ENCODE measurements at places on chromosomes 5 and 9.

GRCh38 chr5:173535976-173536639 is 80.3 kb downstream of the BOD1 start:
- DNase-seq, result no peak

GRCh38 chr9:6412487-6413364 is at the start of gene UHRF2:
UHRF2 (plus strand) TSS chr9:6413199; CDS start chr9:6413491, 292 bp downstream.
- DNase-seq, result peak; percentile 90

- DNase-seq, result no peak
Observed at GRCh38 chr5:74822288-74822687, 43.9 kb downstream of the FAM169A start.

DNA sequence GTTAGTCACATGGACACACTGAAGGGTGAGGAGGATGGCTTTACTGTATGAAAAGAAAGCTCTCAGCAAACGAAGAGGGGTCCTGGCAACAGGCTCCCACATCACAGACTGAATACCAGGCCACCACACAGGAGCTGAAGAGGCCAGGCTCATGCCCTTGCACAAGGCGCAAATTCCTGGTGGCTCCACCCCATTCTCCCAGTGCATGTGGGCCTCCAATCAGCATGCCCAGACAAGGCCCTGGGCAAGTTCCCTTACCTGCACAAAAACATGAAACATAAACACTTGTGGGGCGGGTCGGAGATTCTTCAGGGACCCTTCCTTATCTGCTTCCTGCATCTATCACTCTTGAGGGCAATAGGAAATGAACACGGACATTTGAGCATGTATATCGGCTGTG is 935.8 kb upstream of the EDIL3 start:
- DNase-seq, result no peak

- DNase-seq, result no peak
Observed at GRCh38 chr5:7852542-7852941, 1.6 kb upstream of the CFAP90 start.

DNA sequence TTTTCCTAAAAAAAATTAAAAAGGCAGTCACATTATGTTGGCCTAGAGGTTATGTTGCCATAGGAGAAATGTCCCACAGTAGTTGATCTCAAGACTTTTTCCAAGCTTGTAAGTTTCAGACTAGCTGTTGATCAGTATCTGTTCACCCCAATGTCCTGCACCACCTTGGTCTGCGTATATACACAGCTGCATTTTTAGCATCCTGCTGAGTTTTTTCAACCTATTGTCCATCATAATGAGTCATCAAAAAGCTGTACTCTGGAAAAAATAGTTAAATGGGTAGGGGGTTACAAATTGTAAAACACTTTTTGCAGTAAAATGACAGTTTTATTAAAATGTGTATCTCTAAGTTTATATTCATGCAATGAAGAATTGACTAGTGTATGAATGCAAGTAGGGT is 53.2 kb upstream of the TMEM171 start:
- DNase-seq, result no peak

DNA sequence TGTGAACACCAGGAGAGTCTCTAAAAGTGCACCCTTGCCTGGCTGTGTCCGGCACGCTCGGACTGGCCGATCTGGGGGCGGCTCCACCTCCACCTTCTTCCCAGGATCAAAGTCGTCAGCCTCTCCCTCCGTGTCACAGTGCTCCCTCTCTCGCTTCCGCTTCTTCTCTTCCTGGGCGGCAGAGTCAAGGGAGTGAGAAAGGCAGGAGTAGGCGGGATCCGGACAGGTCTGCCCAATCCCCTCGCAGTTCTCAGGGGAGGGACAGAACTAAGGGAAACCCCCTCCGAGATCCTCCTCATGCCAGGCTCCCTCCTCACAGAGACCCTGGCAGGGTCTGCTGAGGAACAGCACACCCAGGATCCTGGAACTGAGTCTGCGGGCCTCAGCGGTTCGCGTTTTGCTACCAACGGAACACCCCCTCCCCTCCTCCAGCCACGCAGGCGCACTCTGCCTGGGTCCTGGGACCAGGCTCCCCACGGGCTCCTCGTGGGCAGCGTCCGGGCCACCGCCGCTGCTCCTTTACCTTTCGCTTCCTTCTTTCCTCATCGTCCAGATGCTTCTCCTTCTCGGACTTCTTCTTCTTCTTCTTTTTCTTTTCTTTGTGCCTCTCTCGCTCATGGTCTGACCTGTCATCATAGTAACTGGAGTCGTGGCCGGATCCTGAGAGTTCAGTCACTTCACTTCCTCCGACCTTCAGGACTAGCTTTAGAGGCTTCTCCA is 1.3 kb downstream of the BRD9 start:
- DNase-seq, result no peak

DNA sequence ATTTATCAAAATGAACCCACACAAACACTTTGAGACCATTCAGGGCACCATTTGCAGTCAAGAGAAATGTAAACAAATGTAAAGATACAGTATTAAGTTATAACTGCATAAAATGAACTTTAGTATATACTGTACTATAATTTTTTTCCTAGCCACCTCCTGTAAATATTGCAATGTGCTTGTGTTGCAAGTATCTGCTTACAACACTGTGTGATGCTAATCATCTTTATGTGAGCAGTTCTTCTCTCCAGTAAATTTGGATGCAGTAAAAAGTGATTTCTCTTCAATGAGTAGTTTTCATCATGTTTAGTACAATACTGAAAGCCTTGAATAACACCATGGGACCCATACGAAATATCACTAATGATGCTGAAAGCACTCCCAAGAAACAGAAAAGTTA is 9.4 kb downstream of the G3BP1 start:
- no peak for DNase-seq

DNA sequence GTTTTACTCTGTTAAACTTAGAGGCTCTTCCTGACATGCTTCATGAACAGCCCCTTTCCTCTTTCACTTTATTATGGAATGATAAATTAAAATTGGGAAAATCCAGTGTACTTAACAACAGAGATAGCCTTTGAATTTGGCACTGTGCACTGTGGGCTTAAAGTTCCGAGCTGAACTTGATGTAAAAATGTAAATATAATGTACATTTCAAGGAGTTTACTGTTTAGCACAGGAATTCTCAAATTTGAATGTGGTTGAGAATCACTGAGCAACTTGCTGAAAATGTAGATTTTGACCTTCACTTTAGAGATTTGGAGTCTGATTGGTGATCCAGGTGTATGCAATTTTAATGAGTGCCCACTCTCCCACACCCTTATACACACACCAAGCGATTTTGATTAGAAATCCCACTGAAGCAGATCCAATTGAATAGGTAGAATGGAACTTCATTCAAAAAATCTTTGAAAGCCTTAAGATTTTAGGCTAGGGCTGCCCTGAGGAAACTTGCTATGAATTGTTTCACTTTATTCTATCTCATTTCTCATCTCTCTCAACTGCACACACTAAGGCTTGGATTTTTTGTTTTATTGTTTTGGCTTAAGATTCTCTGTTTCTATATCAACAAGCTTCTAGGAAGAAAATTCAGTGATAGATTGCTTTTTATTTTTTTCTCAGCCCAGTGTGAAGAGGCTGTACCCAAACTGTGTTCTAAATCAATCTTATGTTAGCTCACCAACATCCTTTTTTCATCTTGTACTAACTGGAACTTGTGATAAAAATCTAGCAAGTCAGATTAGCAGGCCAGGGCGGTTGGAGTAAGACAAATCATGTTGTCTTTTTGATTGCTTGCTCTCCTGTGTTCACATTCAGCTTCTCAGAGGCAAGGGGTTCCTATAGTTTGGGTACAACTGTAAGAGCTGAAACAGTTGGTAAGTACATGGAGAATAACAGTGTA is 22.9 kb downstream of the NUDT12 start:
- no peak for DNase-seq

DNA sequence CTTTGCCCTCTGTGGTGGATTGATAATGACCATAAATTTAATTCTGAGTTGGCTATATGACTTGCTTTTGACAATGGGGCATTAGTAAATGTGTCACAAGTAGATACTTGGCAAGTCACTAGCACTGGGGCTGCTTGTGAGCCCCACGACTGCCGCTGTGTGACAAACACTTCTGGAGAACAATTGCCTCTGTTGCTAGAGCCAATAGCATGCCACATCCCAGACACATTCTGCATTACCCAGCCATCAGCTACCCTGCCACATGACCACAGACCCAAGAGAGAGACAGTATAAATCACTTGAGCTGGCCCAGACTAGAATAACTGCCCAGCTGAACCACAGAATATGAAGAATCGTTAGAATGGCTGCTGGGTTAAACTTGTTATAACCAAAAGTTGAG is 753.2 kb upstream of the DMAC1 start:
- no peak for DNase-seq

DNA sequence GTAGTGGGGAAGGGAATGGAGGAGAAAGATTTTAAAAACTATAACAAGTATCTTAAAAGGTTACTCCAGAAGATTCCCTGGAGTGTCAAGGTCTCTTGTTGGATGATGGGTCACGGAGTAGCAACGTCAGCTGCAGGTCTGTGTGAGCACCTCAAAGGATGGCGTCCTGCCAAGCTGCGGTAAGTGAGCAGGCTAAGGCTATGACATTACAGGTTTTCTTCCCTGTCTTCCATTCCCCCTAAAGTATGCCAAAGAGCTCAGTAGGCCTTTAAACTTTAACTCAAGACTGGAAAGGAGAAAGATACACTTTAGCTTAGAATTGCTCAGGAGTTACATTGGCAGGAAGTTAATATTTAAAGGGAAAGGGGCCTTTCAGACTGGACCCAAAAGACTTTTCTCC is 17.5 kb downstream of the SPOCK1 start:
- no peak for DNase-seq

DNA sequence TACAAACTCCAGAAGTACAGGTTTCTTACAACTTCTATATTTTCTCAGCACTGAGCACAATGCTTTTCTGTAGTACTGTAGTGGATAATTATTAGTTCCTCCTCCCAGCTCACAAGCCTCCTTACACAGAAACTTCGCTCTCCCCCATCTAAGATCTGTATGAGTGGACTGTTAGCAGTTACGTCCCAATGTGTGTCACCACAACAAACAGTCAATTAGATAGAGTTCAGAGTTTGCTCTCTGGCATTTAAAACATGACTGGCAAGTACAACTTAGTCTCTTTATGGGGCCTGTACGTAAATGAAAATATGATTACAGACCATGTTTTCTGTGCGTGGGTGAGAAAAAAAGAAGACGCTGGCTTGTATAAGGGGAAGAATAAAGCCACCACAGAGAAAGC is 631.4 kb upstream of the DMAC1 start:
- no peak for DNase-seq

GRCh38 chr9:5895782-5896181 is 5.1 kb downstream of the MLANA start:
- DNase-seq, result no peak

GRCh38 chr5:135455876-135456237 is 3.7 kb upstream of the TIFAB start:
- DNase-seq, result no peak

DNA sequence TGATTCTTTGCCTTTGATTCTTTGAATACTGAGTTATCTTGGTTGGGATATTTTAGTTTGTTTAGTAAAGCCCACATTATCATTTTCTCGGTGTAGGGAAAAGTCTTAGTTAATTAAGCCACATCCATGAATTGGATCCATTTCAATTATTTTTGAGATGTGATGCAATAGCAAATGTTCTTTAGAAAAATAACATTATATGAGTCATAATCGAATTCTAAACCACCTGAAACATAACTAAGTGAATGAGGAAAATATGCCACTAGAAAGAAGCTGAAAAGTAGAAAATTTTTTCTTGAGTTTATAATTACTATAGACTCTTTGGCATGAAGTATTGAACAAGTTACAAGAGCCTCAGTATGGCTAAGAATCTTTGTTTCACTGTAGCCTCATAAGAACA is 17.5 kb upstream of the CCDC192 start:
- DNase-seq, result no peak

DNA sequence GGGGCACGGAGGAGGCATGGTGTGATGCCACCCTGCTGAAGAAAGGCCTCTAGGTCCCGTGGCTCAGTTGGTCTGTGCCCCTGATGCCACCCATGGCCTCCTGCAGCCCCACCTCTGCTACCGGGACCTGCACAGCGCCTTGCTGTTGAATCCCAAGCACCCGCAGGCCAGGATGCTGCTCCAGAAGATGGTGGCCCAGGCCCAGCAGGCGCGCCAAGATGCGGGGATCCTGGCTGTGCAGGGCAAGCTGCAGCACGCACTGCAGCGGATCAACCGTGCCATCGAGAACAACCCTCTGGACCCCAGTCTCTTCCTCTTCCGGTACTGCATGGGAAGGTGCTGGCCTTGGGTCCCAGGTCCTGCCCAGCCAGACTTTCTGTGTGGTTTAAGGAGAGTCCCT is 7.1 kb downstream of the TTC16 start:
- no peak for DNase-seq

DNA sequence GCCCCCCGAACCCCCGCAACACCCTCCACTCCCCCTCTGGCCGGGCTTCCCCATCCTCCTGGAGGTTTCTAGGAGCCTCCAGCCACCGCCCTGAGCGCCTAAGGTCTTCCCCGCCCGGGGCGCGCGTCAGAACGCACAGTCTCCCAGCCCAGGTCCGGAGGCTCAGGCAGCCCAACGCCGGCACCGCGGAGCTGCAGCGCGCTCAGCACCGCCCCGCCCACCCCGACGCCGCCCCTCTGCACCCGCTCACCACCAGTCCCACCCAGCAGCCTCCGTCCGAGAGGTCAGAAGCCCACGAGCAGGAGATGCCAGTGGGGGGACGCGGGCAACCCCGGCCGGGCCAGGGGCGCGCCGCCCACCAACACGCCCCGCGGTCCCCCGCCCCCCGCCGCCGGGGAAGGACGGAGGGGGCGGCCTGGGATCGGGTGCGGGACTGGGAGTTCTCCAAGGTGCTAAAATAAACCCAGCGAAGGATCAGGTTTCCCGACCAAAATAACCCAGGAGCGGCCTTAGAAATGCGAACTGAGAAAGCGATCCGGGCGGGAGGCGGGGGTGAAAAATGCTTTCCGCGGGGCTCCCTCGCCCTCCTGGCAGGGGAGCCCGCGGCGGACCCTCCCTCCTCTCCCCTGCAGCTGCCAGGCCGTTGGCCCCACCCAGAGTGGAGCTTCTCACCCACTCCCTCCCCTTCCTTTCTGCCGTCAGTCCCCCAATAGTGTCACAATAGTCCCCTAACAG is 6.5 kb upstream of the FAM78A start:
- no peak for DNase-seq

GRCh38 chr5:169164481-169164925 is 136.4 kb downstream of the SLIT3 start:
- peak; percentile 84 for DNase-seq

DNA sequence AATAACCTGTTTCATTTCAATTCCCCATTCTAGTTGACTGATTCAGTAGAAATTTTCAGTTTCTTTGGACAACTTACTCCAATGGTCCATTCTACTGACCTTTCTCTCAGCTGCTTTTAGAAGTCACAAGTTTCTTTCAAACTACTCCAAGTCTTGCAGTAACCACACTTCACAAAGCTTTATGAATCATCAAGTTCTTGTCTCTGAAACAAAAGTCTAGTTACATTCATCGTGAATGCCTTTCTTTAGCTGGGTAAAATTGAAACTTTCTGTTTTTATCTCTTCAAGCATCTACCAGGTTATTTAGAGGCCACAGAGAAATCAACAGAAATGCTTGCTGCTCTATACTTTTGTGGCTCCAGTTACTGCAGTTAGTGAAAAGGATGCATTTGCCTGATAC is 405.4 kb downstream of the TMEM232 start:
- DNase-seq, result no peak

- DNase-seq, result no peak
Observed at GRCh38 chr9:34520505-34521385, 2.0 kb downstream of the ENHO start.

Data from keratinocyte (primary cell).